ENCODE measurements at places on chromosomes 5 and 9.

DNA sequence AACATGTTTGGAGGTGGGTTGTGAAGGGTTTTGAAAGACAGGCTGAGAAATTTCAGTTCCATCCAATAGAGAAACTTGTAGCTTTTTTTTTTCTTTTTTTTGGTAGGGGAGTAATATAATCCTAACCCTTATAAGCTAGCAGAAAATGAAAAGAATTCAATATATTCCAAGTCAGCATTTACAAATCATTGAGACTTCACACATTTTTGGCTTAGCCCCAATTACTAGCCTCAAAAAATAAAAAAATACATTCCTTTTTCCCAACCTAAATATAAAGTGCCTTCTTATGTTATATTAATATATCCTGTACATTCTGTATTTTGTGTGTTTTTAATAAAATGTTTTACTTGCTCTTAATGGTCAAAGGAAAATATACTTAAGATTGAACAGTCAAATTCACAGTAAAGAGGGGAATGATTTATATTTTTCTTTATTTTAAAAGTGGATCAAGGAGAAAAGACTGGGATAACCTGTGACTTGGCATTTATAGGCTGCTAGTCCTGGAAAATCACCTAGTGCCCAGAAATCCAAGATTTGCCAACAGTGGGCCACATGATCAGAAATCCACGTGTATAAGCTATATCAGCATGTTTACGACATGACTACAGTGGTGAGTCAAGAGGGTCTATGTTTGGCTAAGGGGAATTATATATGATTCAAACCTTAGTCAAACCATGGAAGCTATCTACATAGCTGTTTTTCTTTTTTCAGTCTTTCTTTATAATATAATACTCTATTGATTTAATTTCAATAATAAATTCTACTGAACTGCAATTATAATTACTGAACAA, 14.5 kb downstream of the HACD4 start:
- no peak for DNase-seq

DNA sequence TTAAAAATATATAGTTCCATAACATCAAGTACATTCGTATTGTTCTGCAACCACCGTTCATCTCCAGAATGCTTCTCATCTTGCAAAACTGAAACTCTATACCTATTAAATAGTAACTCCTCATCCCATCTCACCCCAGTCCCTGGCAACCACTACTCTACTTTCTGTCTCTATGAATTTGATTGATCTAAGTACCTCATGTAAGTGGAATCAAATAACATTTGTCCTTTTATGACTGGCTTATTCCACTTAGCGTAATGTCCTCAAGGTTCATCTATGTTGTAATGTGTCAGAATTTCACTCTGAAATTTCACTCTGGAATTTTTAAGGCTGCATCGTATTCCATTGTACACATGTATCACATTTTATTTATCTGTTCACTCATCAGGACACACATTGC, 132.1 kb upstream of the RUSC2 start:
- no peak for DNase-seq

DNA sequence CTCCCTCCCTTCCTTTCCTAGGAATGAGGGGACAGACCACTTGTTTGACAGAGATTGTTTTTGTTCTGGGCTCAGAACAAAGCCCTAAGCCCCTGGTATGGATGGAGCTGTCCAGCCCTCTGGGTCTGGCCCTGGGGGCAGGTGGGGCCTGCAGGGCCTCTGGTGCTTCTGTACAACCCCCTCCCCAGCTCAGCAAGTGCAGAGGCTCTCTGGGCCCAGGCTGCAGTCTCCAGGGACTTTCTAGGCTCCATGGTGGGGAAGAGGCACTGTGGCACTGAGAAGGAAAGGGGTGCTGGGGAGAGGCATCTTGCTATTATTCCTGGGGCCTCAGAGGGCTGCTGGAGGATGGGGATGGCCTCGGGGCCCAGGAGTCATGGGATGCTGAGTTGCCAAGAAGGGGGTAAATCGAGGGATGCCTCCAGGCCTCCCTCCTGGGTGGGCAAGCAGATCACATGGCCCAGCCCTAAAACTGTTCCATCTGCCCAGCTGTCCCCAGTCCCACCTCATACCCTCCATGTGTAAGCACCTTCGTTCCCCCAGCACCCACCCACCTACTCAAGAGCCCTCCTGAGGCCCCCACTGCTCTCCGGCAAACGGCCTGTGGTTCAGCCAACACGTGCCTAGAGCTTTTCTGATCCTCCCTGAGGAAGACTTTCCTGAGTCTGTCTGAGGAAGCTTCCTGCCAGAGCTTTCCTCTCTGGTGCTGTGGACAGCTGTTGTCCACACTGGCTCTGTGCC, 225.7 kb downstream of the CACNA1B start:
- no peak for DNase-seq

DNA sequence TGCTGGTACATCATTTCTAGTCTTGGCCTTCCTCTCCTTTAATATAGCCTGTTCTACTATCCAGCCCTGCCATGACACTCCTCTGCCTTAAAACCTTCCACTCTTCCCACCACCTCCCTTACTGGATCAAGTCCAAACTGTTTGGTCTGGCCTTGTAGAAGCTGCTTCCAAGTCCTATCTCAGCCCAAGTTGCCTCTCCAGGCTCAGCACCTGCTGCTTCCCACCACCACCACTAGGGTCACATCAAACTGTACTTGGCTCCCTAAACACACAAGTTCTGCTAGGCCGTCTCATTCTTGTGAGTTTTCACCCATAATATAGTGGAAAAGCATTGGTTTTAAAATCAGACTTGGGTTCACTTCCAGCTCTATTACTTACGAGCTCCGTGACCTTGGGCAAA, 1.4 kb downstream of the NDUFA8 start:
- DNase-seq = peak; percentile 18

GRCh38 chr5:45383985-45384384, 312.2 kb downstream of the HCN1 start:
- DNase-seq = no peak

DNA sequence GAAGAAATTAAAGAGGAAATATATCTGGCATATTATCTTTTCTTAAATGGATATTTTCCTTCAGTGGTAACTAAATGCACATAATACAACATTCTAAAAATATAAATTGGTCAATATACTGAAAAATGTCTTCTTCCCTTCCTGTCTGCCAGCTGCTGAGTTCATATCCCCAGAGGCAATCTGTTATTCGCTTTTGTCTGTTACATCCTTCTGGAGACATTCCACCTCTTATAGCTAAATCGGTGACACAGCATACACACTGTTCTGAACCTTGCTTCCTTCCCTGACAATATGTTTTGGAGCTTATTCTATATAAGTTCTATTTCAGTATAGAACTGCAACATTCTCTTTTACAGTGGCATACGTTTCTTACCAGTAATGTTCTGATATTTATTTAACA, 147.8 kb downstream of the TENT4A start:
- no peak for DNase-seq

DNA sequence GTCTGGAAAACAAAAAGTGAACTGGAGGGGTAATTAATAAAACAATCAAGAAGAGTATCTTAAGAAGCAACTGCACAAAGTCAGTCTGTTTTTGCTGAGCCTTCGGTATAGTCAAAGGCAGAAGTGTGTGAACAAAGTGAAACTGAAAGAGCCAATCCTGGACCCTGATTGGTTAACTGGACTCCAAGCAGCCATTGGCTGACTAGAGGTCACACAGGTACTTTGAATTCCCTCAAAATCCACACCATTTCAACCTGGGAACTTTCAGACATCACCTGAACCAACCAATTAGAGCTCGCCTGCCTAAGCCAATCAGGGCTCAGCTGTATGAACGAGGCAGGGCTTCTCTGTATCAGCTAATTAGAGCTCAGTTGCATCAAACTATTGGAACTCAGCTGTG, 286.7 kb downstream of the TLE4 start:
- DNase-seq = peak; percentile 44

DNA sequence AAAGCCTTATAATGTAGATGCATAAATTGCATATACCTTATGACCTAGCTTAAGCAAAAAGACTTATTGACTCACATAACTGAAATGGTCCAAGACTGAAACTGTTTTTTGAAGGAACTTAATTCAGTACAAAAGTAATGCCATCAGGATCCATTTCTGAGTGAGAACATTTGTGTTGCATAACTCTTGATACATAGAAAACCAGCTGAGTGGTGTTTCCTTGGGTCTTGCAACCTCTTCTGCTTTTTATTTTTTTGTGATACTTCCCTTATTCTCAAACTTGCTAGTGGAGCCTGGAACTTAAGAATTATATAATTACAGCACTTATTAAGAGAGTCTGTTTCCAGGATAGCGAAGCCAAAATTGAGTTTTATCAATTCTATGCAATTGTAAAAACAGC, 272.0 kb downstream of the MAN2A1 start:
- DNase-seq = peak; percentile 63

- DNase-seq = no peak
Measured at GRCh38 chr9:68513385-68513784, 27.3 kb downstream of the TMEM252 start.

DNA sequence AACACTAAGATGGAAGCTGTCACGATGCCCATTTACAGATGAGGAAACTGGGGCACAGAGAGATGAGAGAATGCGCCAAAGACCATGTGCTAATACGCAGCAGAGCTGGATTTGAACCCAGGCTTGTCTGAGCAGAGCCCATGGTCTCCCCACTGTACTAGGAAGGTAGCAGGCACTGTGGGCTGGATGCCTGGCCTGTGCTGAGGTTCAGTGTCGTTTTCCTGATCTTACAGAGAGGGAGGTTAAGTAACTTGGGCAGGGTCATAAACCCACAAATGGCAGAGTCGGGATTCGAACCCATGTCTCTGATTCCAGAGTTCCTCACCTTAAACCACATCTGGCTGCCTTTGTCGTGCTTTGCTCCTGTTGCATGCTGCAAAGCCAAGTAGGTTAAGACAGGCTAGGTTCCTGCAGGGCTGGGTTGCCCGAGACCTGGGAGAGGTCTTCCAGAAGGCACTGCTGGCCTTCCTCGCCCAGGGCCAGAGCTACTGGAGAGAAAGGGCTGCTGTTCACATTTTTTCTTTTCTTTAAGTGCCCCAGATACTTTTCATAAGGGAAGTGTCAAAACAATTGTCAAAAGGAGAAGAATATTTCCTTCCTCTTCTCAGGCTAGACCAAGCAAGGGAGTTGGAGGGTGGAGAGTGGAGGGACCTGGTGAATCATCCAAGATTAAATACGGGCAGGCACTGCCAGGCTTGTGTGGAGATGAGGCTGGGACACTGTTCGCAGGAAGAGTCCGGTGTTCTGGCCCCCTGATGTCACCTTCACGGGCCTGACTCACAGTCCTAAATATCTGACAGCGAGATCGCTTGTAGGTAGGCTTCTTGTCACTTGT, 3.2 kb downstream of the NEK6 start:
- peak; percentile 94 for DNase-seq

GRCh38 chr5:7960142-7960541, 91.2 kb downstream of the MTRR start:
- no peak for DNase-seq

DNA sequence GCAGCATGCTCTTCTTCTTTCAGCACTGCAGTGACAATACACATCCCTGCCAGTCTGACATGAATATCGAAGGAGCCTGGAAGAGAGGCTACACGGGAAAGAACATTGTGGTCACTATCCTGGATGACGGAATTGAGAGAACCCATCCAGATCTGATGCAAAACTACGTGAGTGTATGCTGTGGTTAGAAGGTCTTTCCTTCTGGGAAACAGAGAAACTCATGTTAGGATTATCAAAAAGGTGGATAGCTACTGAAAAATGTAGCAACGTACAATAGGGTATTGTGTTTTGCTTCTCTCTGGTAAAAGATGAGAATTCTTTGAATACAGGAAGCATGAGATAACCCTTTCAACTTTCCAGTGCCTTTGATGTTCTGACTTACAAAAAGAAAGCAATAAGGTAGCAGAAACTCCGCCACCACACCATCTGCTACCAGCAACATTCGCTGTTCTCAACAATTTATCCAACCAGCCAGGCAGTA, 133.3 kb downstream of the PCSK5 start:
- DNase-seq = no peak

DNA sequence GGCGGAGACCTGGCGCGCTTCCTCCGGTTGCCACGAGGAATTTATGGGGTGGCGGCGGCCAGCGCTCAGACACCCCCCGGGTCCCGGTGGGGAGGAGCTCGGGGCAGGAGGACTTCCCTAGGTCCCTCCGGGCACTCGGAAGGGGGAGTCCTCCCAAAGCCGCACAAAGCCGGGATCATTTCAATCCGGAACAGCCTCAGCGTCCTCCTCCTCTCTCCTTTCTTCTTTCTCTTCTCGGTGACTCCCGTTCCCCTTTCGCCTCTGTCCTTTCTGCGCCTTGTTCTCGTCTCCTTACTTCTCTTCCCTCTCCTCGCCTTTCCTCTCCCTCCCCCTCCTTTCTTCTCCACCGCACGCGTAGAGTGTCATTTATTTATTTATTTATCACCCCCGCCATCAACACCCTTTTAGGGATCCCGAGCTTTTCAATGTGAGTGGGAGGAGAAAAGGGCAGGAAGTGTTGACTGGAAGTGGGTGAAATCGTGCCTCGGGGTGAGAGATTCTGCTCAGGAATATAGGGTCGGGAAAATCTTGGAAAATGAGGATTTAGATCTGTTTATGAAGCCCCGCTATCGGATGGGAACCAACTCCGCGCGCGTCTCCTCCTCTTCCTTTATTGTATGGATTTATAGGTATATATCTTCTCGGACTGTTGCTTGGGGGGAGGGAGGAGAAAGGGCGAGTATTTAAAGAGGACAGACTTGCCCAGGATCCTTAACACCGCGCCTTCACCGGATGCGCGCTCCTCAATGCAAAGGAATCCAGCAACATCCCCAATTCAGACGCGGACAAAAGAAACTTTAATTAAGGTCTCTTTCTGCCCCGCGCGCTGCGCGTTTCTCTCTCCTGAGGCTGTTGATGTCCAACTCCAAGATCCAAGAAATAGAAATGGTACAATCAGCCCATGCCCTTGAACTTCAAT, 2.0 kb upstream of the ZNF462 start:
- DNase-seq = no peak

GRCh38 chr9:94801681-94802080, 75.2 kb downstream of the AOPEP start:
- DNase-seq = no peak

GRCh38 chr9:79007701-79008483, 563.9 kb upstream of the TLE4 start:
- DNase-seq = no peak

DNA sequence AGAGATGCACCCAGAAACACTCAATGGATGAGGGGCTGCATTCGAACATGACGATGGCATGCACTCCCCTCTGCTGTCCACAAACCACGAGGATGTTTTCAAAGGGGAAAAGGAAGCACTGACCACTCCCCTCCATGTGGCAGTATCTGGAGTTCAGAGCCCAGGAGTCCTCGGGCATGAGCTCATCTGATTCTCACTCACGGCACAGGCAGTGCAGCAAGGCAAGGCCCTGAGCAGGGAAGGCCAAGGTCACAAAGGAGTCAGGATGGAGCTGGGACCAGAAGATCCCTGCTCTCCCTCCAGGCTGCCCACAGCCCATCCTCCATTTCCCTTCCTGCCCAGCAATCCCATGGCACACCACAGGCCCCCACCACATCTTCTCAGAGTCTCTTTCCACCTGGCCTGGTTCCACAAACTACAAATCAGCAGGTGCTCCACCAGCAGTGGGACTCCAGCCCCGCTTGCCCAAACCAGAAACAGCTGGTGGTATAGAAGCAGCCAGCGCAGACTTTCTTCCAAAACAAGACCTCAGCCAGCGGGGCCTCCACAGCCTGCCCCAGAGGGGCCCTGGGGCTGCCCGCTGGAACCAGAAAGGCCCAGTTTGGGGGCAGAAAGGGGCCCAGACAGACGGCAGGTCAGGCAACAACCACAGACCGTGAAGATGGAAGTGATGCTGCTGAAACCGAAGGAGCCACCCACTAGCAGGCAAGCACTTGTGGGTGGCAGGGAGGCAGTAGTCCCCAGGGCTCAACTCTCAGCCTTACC, 12.2 kb downstream of the TNIP1 start:
- peak; percentile 60 for DNase-seq
